Ascending aorta (tissue), 2 donors: ENCODE measurements at places on chromosomes 12 and 14.

DNA sequence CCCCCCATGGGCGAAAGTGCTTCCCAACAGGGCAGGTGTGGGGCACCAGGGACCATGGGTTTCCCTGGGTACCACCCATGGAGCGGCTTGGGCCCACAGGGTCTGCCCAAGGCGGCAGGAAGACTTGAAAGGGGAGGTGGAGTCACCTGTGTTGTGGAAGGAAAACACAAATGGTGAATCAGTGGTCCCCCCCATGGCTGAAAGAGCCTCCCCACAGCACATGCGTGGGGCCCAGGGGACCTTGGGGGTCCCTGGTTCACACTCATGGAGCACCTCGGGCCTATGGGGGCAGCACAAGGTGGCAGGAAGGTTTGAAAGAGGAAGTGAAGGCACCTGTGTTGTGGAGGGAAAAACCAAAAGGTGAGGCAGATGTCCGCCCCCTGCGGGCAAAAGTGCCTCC, 581.9 kb downstream of the ALG10 start:
- H3K27ac ChIP-seq, result no peak overlapping the region
- H3K27me3 ChIP-seq, result no peaks in the 10 kb centered on the region
- no peak overlapping the region for H3K4me3 ChIP-seq
- H3K4me1 ChIP-seq, result no peaks in the 10 kb centered on the region
- no peak for DNase-seq
- no peaks in the 10 kb centered on the region for H3K36me3 ChIP-seq

- no peaks in the 10 kb centered on the region for H3K27me3 ChIP-seq
- H3K36me3 ChIP-seq, result no peaks in the 10 kb centered on the region
- no peak overlapping the region for H3K27ac ChIP-seq
- no peak overlapping the region for H3K4me3 ChIP-seq
These were observed 183.3 kb downstream of the EFCAB11 start for GRCh38 chr14:89771251-89771650.

DNA sequence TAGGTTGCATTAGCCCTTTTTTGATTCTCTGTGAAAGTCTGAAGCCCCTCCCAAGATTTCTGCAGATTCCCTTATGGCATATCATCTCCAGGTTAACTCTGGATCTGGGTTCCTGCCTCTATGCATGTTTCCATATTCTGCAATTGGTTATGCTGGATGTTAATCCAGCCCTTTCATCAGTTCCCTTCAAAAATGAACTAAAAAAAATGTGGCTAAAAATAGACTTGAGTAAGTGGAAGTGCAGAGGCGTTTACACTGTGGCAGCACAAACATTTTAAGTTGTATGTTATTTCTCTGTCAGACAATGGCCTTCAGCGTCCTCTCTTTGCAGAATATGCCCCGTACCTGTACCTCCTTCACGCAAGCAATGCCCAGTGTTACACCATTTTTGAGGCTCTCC, 11.4 kb downstream of the MGST1 start:
- no peaks in the 10 kb centered on the region for H3K36me3 ChIP-seq
- DNase-seq, result no peak
- H3K27me3 ChIP-seq, result no peaks in the 10 kb centered on the region
- no peaks in the 10 kb centered on the region for H3K4me1 ChIP-seq
- H3K27ac ChIP-seq, result no peak overlapping the region
- no peak overlapping the region for H3K4me3 ChIP-seq

GRCh38 chr12:27999521-27999920, 27.0 kb upstream of the PTHLH start:
- H3K27me3 ChIP-seq, result no peaks in the 10 kb centered on the region
- no peaks in the 10 kb centered on the region for H3K4me1 ChIP-seq

DNA sequence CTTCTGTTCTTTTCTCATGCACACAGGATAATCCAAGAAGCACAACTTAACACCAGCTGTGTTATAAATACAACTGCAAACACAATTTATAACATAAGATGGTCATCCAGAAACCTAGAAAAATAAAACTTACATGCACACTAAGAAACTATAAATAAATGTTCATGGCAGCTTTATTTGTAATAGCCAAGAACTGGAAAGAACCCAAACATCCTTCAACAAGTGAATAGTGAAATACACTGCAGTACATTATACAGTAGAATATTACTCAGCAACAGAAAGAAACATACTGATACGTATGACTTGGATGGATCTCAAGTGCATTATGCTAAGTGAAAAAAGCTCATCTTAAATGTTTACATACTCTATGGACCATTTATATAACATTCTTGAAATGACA, 132.7 kb downstream of the SPTSSA start:
- H3K27ac ChIP-seq, result no peak overlapping the region
- DNase-seq, result no peak
- no peaks in the 10 kb centered on the region for H3K4me1 ChIP-seq

DNA sequence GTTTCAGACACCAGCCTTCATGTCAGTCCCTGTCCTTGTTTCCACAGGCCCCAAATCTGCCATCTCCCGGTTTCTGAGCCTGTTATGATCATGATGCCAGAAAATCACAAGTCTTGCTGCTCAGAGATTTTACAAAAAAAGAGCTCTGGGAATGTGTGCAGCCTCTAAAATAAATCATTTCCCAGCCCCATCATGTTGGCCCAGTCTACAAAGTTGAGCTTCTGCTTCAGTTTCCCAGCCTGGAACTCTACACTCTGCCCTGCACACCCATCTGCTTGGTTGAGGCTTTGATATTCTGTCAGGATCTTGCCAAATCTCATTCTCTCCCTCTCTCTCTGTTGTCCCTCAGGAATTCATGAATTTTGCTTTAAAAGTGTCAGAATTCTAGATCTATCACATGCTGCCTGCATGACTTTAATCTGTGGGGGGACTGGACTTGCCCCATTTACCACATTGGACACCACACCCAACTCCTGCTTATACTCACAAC, 45.5 kb downstream of the NELL2 start:
- H3K4me1 ChIP-seq, result no peaks in the 10 kb centered on the region
- DNase-seq, result no peak
- no peaks in the 10 kb centered on the region for H3K27me3 ChIP-seq
- H3K4me3 ChIP-seq, result no peak overlapping the region
- no peak overlapping the region for H3K27ac ChIP-seq

GRCh38 chr12:106226884-106227640, 20.8 kb downstream of the CKAP4 start:
- no peak for DNase-seq
- peaks cover 4% of the 10 kb centered on the region for H3K4me1 ChIP-seq
- no peaks in the 10 kb centered on the region for H3K36me3 ChIP-seq
- no peak overlapping the region for H3K27ac ChIP-seq

- no peak for DNase-seq
- no peak overlapping the region for H3K27ac ChIP-seq
- H3K4me1 ChIP-seq, result no peaks in the 10 kb centered on the region
- H3K27me3 ChIP-seq, result no peaks in the 10 kb centered on the region
- no peak overlapping the region for H3K4me3 ChIP-seq
- H3K36me3 ChIP-seq, result no peaks in the 10 kb centered on the region
These were observed 39.8 kb downstream of the GALNT9 start for GRCh38 chr12:132289356-132290202.

- no peaks in the 10 kb centered on the region for H3K36me3 ChIP-seq
- H3K4me3 ChIP-seq, result no peak overlapping the region
- H3K27me3 ChIP-seq, result no peaks in the 10 kb centered on the region
- H3K4me1 ChIP-seq, result no peaks in the 10 kb centered on the region
These were observed 17.2 kb downstream of the TXNRD1 start for GRCh38 chr12:104232609-104233280.

DNA sequence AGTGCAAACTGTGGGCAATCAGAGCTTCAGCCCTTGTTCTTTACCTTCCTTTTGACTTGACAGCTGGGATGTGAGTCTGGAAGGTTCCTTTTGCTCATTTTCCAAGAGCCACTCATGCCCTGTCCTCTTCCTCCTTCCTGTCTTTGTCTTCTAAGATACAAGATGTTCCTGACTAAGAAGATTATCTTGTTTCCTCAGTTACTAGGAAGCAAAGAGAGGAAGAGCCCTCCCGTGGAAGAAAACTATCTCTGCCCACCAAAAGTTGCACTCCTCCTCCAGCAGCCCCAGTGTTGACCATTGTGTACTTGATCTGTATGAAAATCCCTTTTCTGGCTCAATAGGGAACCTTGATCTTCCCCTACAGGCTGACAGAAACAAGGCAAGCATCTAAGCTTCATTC, 138.0 kb downstream of the C12orf75 start:
- H3K4me1 ChIP-seq, result no peaks in the 10 kb centered on the region
- DNase-seq, result no peak
- H3K27me3 ChIP-seq, result no peaks in the 10 kb centered on the region
- peak overlapping the region; percentile 72 for H3K27ac ChIP-seq
- no peaks in the 10 kb centered on the region for H3K36me3 ChIP-seq

- H3K4me1 ChIP-seq, result no peaks in the 10 kb centered on the region
- H3K36me3 ChIP-seq, result no peaks in the 10 kb centered on the region
- no peak overlapping the region for H3K4me3 ChIP-seq
- no peaks in the 10 kb centered on the region for H3K27me3 ChIP-seq
These were observed 56.3 kb downstream of the RPH3A start for GRCh38 chr12:112847708-112848337.

- H3K36me3 ChIP-seq, result no peaks in the 10 kb centered on the region
- H3K27me3 ChIP-seq, result no peaks in the 10 kb centered on the region
- H3K4me1 ChIP-seq, result no peaks in the 10 kb centered on the region
- H3K27ac ChIP-seq, result no peak overlapping the region
These were observed 36.3 kb upstream of the PLXNC1 start for GRCh38 chr12:94112121-94112520.

GRCh38 chr12:106428384-106428783, 70.8 kb downstream of the POLR3B start:
- H3K4me1 ChIP-seq, result no peaks in the 10 kb centered on the region
- H3K27ac ChIP-seq, result no peak overlapping the region
- H3K36me3 ChIP-seq, result no peaks in the 10 kb centered on the region

GRCh38 chr12:38783304-38783703, 122.1 kb downstream of the CPNE8 start:
- no peaks in the 10 kb centered on the region for H3K4me1 ChIP-seq
- DNase-seq, result no peak
- no peak overlapping the region for H3K27ac ChIP-seq
- no peaks in the 10 kb centered on the region for H3K36me3 ChIP-seq

DNA sequence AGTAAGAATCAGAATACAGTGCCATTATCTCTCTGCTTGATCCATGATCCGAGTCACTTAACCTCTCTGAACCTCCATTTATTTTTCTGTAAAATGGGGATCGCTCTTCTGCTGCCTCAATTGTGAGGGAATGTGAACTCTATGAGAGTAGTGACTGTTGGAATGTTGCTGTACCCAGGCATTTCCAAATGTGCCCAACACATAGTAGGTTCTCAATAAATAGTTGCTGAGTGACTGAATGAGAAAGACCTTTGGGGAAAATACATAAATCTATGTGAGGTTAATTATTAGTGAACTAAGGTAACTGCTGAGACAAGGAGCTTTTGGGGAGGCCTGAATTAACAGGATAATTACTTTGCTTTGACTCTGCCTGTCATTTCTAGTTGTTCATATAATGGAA, 33.9 kb upstream of the NR1H4 start:
- H3K4me1 ChIP-seq, result no peaks in the 10 kb centered on the region
- H3K27ac ChIP-seq, result no peak overlapping the region
- DNase-seq, result no peak
- H3K4me3 ChIP-seq, result no peak overlapping the region
- no peaks in the 10 kb centered on the region for H3K36me3 ChIP-seq

GRCh38 chr12:114952573-114953271, 268.7 kb upstream of the TBX3 start:
- no peak for DNase-seq
- H3K27me3 ChIP-seq, result no peaks in the 10 kb centered on the region
- H3K27ac ChIP-seq, result no peak overlapping the region
- no peaks in the 10 kb centered on the region for H3K4me1 ChIP-seq
- H3K4me3 ChIP-seq, result no peak overlapping the region

GRCh38 chr12:12035229-12035628, 35.5 kb upstream of the BCL2L14 start:
- no peaks in the 10 kb centered on the region for H3K27me3 ChIP-seq
- no peak overlapping the region for H3K4me3 ChIP-seq
- H3K36me3 ChIP-seq, result no peaks in the 10 kb centered on the region
- H3K27ac ChIP-seq, result no peak overlapping the region

DNA sequence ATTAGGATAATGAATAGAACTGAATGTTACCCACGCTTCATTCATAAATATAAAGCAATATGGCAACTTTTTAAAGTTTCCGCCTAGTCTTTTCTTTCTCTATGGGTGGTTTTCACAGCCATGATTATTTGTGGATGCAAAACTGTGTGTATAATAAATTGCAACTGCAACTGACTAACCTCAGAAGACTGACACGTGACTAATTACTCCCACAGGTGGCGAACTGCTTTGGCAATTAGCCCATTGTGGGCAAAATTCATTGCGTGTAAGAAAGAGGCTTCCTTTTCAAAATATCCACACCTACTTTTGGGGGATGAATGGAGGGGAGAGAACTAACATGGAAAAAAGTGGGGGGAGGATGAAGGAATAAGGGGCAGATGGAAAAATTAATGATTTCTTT, 79.0 kb downstream of the SLC25A21 start:
- H3K4me1 ChIP-seq, result no peaks in the 10 kb centered on the region
- no peak for DNase-seq
- H3K27me3 ChIP-seq, result no peaks in the 10 kb centered on the region
- H3K36me3 ChIP-seq, result no peaks in the 10 kb centered on the region
- H3K4me3 ChIP-seq, result no peak overlapping the region

DNA sequence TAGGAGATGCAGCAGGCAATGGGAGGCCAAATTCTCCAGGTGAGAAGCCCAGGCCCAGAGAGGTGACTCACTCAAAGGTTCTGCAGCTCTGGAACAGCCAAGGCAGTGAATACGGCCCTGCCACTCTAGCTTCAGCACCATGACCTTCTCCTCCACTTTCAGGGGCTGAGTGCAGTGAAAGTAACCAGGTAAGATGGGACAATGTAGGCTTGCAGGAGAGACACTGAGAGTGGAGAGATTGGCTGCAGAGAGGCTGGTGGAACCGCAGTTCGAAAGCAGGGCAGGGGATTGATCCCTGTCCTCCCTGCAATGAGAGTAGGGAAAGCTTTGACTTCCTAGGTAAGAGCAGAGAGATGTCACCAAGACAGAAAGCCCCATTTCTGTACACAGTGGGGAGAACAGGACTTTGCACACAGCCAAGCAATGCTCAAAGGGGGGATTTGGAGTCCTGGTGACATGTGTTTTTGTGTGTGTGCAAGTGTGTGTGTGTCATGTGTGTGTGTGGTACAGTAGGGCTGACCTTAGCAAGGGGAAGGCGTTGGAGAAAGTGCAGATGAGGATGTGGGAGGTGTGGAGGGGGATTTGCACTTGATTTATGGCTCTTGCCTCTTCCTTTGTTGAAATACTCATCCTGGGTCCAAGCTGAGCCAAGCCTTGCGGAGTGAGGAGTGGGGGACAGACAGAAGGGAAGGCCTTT, 12.7 kb downstream of the DHRS2 start:
- no peak overlapping the region for H3K27ac ChIP-seq
- H3K4me1 ChIP-seq, result no peaks in the 10 kb centered on the region
- H3K36me3 ChIP-seq, result no peaks in the 10 kb centered on the region
- no peak for DNase-seq
- H3K4me3 ChIP-seq, result no peak overlapping the region
- H3K27me3 ChIP-seq, result no peaks in the 10 kb centered on the region

DNA sequence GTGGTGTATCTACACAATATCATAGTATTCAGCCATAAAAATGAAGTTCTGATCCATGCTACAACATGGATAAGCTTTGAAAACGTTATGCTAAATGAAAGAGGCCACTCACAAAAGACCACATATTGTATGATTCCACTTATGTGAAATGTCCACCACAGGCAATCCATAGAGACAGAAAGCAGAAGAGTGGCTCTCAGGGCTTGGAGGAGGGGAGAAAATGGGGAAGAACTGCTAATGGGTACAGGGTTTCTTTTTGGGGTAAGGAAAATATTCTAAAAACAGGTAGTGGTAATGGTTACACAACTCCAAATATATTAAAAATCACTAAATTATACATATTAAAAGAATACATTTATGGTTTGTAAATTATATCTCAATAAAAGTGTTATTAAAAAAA, 16.5 kb downstream of the SCNN1A start:
- H3K36me3 ChIP-seq, result no peaks in the 10 kb centered on the region
- no peak for DNase-seq
- H3K4me3 ChIP-seq, result no peak overlapping the region
- H3K27ac ChIP-seq, result no peak overlapping the region
- peaks cover 4% of the 10 kb centered on the region for H3K4me1 ChIP-seq
- no peaks in the 10 kb centered on the region for H3K27me3 ChIP-seq
